Retinal pigment epithelial cell (primary cell): ENCODE measurements at places on chromosomes 1 and 21.

- DNase-seq: no peak
These were observed 38.9 kb downstream of the MORN1 start for GRCh38 chr1:2352341-2352896.

- DNase-seq: no peak
These were observed 46.9 kb upstream of the TMEM51 start for GRCh38 chr1:15106608-15107007.

DNA sequence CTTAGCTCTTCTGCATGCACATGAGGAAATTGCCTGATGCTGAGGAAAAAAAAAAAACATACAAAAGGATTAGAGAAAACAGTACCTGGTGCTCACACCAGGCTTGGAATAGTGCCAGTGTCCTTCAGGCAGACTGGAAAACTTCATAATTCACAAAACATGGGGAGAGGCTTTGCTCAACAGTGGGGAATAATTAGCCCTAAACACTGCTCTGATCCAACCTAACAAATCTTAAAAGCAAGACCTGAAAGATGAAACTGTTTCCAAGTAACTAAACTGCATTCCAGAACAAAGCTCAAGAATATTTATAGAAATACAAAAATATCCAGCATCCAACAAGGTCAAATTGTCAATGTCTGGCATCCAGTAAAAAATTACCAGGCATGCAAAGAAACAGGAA, 124.8 kb downstream of the AK5 start:
- DNase-seq: peak; percentile 98

DNA sequence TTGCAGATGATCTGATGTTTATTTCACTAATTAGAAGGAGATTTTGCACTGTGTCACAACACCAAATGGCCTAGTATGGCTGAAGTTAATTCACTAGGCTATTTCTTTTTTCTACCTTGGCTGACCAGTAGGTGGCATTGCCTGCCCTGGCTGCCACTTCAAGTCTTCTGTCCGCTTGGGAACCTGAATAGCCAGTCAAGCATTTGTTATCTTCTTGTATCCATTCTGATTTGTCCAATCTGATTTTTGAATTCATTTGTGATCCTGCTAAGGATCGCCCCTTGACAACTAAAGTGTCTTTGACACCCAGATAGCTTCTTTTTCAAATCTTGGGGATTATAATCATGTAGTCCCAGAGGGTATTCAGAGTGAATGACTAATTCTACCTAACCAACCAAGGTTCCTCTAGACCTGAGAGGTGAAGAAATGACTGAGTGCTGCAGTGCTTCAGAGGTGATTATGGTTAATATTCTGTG, 99.4 kb downstream of the GIPC2 start:
- peak; percentile 16 for DNase-seq

DNA sequence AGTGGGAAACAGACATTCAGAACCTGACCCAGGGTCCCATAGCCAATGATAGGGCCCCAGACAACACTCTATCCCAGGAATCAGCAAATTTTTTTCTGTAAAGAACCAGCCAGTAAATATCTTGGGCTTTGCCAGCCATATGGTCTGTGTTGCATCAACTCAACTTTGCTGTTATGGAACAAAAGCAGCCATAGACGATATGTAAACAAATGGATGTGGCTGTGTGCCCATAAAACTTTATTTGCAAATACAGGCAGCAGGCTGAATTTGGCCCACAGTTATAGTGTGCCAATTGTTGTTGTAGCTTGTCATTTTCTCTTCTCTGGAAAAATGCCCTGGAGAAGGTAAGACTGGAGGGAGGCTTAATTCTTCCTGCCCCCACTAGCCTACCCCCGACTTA, 431.1 kb upstream of the VAMP3 start:
- DNase-seq: no peak

DNA sequence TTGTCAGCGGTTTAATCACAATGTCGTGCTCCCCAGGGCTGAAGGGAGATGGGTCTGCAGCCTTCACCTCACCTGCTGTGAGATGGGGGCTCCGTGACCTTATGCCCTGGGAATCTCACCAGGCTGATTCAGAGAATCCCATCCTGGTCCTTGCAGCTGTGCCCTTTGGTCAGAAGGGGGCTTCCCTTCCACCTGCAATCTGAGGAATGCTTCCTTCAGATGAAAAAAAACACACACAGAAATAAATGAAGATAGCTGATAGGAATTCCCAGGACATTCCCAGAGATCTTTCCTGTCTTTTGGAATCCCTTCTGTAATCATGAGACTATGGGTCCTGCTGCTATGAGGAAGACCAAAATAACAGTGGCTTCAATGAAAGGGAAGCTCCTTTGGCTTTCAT, 127.0 kb upstream of the VAMP3 start:
- no peak for DNase-seq

DNA sequence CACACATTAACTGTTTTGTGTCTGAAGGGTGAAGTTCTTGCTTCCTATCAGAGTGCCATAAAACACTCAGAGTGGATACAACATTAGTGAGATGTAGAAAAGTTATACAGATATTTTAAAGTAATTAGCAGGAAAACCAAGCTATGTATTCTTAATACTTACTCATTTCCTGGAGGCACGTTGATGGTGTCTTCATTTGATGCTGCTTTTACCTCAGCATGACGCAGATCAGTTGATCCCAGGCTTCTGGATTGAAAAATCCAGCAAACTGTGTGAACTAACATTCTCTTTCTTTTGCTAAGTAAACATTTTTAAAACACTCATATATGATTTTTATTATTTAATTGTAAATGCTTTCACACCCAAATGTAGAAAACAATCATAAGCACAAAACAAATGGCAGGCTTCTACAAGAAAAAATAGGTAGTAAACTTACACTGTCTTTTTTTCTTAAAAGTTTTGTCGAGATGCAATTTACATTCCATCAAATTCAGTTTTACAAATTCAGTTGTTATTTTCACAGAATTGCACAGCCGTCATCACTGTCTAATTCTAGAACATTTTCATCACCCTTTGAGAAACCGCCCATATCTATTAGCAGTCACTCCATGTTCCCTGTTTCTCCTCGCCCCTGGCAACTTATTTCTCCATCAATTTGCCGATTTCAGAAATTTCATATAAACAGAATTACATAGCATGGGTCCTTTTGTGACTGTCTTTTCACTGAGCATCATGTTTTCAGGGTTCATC, 198.9 kb downstream of the LRRC7 start:
- no peak for DNase-seq

DNA sequence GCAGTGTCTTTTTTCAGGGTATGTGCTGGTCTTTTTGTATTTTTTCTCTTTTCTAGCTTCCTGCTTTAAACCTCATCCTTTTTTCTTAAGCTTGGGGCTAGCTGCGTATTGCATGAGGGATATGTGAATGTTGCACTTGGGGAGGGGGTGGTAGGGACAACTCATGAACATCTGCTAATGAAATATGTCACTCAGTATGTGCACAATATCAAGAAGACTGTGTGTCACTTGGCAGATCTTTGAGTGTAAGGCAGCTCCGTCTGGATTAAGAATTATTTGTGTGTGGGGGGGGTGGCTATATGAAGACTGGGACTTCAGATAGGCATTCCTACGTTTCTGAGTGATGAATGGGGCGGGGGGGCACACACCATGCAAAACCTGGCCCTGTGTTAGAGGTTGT, 170.4 kb upstream of the CACNA1E start:
- DNase-seq: no peak

DNA sequence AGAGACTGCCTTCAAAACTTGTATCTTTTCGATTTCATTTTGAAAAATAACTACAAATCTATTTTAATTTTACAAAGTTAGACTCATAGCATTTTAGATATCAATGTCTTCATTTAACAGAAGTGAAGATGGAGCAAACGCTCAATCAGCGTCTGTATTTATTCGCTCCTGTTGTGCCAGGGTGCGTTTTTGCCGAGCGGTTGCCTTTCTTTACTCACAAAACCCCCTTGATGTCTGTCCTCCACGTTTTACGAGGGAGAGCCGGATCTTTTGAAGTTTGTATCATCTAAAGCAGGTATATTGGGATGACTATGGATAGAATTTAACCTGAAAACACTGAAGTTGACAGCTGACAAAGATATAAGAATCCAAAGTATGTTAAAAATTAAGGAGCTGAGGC, 44.6 kb downstream of the MRPL39 start:
- DNase-seq: no peak

DNA sequence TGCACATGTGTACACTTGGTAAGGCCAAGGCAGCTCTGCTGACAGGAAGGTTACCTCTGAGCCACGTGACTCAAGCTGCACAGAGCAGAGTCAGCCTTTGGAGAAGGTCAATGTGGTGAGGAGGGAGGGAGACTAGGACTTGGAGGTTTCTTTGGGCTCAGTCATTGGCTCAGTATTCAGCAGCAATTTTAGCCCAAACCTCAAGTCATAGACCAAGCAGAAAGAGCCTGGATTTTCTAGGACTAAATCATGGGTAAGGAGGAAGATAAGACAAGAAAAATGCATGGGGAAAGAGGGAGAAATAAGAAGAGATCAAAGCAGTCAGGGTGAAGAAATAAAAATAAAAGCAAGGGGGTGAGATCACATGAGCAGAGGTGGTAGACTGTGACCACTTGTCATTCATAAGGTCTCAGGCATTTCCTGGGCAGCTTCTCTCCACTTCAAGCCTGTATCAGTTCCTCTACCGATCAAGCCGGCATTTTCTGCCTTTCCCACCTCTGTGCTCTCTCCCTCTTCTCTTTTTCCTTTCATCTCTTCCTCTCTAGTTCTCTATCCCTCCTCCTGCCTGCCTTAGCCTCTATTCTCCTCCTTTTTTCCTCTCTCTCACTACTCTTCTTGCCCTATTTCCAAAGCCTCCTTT, 51.7 kb upstream of the DUSP10 start:
- no peak for DNase-seq

DNA sequence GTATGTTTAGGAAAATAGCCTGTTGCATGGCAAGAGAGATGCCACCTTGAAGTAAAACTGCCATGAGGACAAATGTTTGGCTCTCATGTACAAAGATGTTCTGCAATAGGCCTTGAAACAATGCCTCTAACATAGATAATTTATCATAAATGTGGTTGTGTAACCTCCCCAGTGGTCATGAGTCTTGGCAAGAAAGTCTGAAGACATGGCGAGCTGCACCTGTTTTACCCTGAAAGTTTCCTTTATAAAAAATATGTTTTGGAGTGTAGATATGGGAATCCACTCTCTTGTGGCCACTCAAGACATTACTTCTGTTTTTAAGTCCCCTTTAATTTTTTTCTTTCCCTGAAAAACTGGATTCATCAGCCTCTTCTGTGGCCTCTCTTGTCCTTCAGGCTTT, 2217.1 kb downstream of the NCAM2 start:
- DNase-seq: no peak

GRCh38 chr1:64680599-64680998, 64.3 kb upstream of the RAVER2 start:
- DNase-seq: no peak

DNA sequence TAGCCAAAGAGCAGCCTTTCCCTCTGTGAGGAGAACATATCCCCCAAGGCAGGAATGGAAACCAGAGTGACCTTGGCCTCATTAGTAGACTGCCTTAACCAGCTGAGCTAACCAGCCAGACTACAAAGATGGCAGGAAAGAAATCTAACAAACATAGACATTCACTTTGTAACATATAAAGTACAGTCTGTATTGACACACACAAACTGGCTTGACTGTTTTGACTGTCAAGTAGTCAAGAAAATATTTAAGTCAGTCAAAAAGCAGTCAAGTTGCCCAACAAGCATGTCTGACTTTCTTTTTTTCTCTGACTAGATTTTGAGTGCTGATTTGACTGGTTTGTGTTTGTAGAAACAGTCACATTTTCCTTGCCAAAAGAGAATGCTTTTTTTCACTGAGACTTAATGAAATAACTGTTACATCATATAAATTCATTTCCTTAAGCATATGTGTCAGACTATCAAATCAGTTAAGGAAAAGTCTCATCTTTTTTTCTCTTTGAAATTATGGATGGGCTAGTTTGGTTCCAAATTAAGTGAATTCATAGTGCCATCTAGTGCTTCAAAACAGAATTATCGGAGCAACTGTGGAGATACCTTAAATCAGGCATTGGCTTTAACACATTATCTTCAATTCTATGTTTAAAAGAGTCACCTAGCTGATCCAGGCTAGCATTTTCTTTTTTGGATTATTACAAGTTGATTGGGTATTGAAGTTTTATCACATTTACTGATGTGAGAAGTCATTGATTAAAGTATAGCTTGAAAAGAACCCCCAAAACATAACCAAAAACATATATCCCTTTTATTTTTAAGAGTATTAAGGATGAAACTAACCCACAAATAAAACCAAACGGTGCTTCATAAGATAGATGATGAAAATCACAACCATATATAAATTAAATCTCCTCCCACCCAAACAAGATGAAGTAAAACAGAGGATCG, 75.0 kb downstream of the ATP6V1G3 start:
- DNase-seq: no peak

GRCh38 chr1:101300916-101301315, 64.1 kb downstream of the S1PR1 start:
- DNase-seq: no peak

- no peak for DNase-seq
These were observed 9.2 kb downstream of the WDR26 start for GRCh38 chr1:224425279-224425884.

DNA sequence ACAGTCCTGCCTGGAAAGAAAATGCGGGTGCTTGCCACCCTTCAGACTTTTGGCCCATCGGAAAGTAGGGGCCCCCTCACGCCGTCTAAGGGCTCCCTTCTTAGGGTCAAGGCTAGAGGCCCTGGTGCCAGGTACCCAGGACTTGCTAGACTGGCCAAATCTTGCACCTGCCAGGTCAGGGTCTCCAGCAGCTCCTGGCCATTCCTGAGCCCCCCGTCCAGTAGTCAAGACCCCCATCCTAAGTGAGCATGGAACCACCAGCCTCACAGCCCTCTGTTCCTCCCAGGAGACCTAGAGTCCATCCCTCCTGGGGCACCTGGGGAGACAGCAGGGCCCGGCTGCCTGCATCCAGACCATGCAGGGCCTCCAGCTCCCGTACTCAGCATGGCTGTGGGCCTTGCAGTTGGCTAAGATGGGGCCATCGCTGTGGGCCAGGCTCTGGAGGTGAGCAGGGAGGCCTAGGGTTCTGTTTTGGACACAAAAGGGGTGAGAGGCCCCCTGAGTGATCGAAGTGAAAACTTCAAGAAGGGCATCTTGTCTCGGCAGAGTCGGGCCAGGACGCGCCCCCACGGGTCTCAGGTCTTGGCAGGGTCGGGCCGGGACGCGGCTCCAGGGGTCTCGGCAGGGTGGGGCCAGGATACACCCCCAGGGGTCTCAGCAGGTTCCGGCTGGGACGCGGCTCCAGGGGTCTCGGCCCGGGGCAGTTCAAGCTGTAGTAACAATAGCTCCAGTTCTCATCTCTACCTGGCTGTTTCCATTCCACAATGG, 5.9 kb downstream of the FNDC10 start:
- DNase-seq: no peak

- DNase-seq: no peak
These were observed 161.8 kb downstream of the CLIC6 start for GRCh38 chr21:34830386-34831170.

DNA sequence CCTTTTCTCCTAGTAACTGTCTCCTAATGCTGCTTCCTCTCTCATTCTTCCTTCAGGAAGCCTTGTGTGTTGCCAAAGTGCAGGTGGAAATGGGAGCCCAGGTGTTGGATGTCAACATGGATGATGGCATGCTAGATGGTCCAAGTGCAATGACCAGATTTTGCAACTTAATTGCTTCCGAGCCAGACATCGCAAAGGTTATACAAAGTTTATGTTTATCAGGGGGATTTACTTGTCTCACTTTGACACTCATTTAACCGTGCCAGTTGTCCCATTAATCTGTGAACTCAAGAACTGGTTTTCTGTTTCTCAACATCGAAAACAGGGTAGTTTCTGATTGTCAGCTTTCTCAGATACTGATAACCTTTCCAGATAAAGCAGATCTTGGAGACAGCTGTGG, 40.4 kb downstream of the MTR start:
- no peak for DNase-seq
